ENCODE measurements at places on chromosomes 6 and 20.

- DNase-seq = no peak
Observed at GRCh38 chr20:54474046-54474445, 1.3 kb upstream of the DOK5 start.

DNA sequence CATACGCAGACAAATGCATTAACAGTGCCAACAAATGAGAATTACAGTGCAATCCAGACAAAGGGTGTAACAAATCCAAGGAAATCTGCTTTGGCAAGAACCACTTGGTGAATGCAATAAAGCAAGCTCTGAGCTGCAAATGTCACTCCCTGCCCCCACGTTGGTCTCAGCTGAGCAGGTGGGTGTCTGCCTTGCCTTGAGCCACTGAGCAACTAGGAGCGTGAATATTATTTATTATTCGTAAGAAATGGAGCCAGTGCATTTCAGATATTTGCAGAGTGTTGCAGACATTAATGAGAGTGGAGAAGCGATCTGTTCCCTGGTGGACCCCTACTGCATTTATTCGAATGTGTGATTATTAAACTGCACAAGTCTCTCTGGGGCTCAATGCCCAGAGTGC is 36.6 kb upstream of the F13A1 start:
- DNase-seq = no peak

- no peak for DNase-seq
Observed at GRCh38 chr6:75689576-75689975, 59.5 kb upstream of the MYO6 start.

GRCh38 chr6:62889240-62889639 is 322.0 kb upstream of the FKBP1C start:
- DNase-seq = no peak

DNA sequence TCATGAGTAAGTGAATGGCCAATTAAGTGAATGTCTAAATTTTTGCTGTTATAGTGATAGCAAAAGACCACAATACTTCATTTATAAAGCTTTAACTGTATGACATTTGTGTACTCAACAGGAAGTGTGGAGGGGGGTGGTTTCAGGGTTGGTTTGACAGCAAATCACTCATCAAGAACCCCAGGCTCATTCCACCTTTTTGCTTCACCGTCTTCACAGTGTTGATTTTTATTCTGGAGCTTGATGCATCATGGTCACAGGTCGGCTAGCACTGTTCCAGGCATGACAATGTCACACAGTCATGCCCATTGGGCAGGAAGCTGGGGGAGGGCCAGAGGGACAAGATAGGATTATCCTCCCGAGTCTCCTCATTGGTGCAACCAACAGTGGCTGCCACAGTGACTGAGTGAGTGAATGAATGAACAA is 75.0 kb downstream of the MDGA1 start:
- no peak for DNase-seq

GRCh38 chr6:158207422-158207788 is 39.3 kb downstream of the GTF2H5 start:
- DNase-seq = no peak

GRCh38 chr6:25484900-25485299 is 167.1 kb upstream of the SCGN start:
- peak; percentile 7 for DNase-seq

DNA sequence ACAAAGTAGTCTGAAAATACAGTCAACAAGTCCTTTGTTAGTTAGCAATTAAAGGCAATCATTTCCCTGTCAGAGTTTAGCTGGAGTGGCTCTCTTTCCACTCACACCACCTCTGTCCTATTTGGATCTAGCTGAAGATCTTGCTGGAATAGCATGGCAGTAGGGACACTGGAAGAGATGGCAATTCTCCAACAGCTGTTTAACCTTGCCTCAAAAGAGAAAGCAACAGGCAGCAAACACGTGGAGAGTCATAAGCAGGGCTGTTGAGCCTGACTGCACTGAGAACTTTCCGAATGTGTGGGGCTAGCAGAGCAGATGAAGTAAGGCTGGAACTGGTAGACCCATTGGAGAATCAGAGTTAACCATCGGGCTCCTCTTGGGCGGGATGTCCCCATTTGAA is 38.0 kb upstream of the PRSS35 start:
- DNase-seq = no peak

- no peak for DNase-seq
Observed at GRCh38 chr6:2740581-2740980, 10.1 kb downstream of the MYLK4 start.

GRCh38 chr6:168700880-168701279 is 259.9 kb downstream of the SMOC2 start:
- DNase-seq = no peak

DNA sequence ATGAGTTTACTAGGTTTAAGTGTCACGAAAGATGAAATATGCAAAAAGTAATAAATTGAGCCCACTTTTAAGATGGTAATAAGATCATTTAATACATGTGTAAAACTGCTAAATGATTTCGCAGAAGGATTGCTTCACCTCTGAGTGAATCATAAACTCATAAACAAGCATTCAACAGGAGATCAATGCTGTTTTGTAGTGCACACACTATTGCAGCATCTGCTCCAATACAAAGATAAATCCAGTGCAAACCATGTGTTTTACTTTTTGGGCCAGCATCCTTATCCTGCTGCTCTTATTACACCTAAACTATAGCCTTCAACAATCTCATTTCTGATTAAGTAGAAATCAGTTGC is 400.1 kb downstream of the NKAIN2 start:
- DNase-seq = no peak

- peak; percentile 67 for DNase-seq
Observed at GRCh38 chr20:46214824-46215488, 93.3 kb downstream of the CDH22 start.

DNA sequence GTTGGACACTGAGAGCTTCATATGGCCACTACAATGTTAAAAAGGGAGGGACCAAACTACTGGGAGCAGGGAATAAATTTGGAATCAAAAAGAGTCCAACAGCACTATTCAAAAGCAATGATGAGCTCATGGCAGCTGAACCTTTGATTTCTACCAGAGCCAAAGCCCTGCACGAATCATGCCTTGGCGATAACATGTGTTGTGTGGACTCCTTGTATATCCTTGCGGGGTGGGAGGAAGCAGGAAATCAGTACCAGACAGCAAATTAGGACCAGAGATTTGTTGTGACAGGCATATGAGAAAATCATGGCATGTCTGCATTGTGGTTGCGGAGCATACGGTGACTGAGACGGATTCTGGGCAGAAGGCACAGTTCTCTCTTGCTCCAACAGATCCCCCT is 85.6 kb upstream of the EMILIN3 start:
- DNase-seq = no peak

DNA sequence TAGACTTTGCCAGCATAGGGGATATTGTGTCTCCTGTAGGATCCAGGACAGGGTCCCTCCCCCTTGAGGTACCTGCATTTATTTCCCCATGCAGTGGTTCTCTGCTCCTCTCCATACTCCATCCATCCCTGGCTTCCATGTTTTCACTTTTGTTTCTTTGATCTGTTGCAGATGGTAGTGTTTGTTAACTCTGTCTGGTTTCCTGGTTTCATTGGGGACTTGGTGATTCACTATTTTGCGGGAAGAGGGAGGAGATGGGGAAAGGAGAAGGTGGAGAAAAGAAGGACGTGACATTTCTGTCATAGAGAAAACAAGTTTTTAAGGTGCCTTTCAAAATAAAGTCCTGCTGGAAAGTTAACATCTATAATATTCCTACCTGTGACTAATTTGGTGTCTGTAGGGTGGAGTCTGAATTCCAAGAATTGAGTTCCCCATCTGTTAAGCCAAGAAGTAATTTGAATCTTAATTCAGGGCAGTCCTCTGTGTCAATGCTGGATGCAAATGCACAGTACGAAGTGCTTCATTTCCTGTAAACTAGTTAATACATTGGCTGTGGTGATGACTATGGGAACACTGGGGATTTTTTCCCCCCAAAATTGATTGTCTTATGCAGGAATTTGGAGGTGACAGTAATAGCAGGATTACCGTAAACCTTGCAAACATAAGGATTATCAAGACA is 6.9 kb upstream of the RNF144B start:
- DNase-seq = no peak

- no peak for DNase-seq
Observed at GRCh38 chr6:133891927-133892812, 3.3 kb downstream of the TCF21 start.

DNA sequence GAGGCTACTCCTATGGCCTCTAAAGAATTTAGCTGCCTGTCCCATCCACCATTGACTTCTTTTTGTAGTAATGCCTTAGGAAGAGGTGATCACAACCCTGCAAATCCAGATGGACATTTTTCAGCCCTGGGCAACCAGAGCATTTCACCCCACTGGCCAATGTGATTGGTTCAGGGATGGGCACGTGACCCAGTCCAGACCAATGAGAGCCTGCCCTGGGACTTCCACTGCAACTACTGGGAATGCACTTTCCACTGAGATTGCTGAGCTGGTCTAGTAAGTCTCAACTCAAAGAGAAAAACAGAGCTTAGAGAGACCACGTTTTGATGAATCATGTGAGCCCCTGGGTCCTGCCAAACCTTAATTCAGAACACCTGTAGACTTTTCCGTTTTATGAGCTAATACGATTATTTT is 8.9 kb upstream of the UBE2V1 start:
- DNase-seq = peak; percentile 12

DNA sequence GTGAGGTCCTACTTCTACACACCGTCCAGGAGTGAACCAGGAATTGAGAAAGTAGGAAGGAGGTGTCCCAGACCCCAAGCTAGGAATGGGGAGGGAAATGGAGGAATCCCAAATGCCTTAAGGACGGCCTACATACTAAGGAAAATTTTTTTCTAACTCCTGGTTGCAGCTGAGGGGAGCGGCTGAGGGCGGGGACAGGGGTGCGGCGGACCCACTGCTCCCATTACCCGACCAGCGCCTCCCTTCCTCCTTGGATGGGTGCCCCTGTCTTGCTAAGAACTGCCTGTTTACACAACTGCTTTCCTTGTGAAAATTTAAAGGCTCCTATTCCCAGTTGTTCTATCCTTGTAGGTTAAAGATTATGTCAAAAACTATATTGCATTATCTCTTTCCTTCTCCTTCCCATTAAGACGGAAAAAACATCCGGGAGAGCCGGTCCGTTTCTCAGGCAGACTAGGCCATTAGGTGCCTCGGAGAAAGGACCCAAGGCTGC is 699 bp upstream of the HSPA1B start:
- DNase-seq = peak; percentile 82

DNA sequence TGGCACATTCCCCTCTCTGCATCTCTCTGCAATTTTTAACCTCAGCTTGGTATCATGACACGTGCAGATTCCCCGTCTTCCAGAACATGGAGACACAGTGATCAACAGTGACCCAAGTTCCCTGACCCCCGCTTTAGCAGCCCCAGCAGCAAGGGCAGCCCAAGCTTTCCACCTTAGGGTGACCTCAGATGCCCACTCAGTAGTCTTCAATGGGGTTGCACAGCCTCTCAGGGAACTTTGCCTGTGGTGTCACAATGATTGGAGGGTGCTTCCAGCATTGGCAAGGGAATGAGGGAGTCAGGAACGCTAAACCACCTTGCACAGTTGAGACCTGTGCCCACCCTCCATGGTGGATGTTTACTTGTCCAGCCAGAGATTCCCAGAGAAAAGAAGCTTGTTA is 287.1 kb upstream of the CDH4 start:
- no peak for DNase-seq

GRCh38 chr20:58712151-58712791 is 19.7 kb downstream of the NPEPL1 start:
- DNase-seq = no peak

- no peak for DNase-seq
Observed at GRCh38 chr6:50661636-50662035, 51.7 kb upstream of the TFAP2D start.

- DNase-seq = no peak
Observed at GRCh38 chr20:51327251-51327841, 215.2 kb downstream of the NFATC2 start.

- DNase-seq = no peak
Observed at GRCh38 chr6:147223736-147224135, 19.5 kb downstream of the STXBP5 start.

GRCh38 chr20:50645253-50646068 is 45.9 kb downstream of the RIPOR3 start:
- DNase-seq = peak; percentile 32

DNA sequence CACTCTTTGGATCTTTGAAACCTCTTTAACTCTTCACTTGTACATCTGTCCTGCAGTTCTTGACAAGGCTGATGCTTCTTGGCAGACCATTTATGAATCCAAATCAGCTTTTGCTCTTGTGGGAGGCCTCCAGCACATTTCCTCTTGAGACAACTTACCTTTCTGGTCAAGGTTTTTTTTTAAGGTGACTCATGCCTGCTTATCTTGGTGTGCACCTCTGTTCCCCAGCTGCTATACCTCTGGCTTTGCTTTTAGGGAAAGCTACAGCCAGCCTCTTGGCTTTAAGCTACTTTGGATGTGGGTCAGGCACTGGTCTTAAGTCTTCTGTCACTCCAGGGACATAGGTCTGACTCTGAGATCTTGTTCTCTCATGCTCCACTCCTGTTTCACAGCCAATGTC is 106.5 kb downstream of the PHF3 start:
- no peak for DNase-seq

- DNase-seq = no peak
Observed at GRCh38 chr6:13354331-13355042, 26.1 kb upstream of the TBC1D7 start.

Measured in NCI-H1417 (cell line).